ENCODE measurements at places on chromosomes 13 and 19. TPM values are rescaled to one million over a fixed set of nuclear protein-coding genes. Genes with fewer than 3 reads are reported as not detected.

GRCh38 chr13:102183509-102184182, 218.2 kb downstream of the FGF14 start:
- H3K4me3 ChIP-seq, result no peak overlapping the region
- DNase-seq, result no peak

Gene OCEL1
- total RNA-seq, result 1.3 TPM

DNA sequence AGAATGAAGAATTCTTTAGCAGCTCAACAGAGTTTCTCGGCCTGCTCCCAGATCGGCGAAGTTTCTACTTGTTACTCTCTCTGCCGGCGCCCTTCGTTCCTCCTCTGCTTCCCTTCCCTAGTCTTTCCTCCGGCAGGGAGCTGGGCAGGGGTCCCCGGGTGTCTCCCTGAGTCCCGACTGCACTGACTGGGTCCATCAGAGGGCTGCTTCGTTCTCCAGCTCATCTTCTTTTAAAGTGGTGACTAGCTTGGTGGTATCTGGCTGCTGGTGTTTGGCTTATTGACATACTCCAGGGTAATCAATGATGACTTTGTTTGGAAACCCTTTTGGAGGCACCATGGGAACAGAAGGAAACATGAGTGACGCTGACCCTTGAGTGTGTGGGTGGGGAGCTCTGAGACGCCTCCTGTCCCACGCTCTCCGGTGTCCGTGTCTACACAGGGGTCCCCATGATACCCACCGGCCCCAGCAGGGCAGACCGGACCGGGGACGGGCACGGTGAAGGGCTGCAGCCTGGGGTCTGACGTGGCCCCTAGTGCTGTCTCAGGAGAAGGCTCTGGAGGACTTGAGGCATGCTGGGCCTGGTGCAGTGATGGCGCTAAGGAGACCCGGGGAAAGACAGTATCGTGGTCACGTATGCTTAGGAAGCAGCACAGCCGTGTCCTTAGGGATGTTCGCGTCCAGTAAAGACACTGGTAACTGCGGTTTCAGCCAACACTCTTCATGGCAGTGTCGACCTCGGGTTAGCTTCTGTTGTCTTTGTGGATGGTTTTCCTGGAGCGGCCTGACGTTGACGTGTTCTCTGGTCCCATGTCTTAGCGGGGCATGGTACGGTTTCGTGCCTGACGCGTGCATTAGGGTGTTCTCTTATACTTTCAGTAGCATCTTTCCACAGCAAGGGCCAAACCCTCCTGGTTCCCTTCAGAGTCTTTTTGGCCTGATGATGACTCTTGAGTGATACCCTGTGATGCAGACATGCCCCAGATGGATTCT, 23.8 kb downstream of the NAXD start:
- no peak overlapping the region for H3K27ac ChIP-seq
- H3K36me3 ChIP-seq, result peaks cover 63% of the 10 kb centered on the region
- no peaks in the 10 kb centered on the region for H3K27me3 ChIP-seq
- no peak overlapping the region for H3K4me3 ChIP-seq
- no peak for DNase-seq

Gene PDE4C
- total RNA-seq, result under 0.01 TPM

DNA sequence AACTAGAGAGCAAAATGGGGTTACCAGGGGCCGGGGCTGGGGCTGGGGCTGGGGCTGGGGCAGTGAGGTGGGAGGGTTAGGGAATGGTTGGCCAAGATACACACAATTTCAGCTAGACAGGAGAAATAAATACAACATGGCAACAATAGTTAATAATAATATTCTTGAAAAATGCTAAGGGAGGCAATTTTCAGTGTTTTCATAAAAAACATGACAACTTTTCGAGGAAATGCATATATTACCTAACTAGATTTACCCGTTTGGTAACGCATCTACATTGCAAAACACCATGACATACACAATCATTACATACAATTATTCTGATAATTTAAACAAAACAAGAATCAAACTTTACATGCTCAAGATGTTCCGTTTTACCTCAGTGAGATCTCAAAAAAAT, 12.2 kb downstream of the RFPL4AL1 start:
- no peak overlapping the region for H3K27ac ChIP-seq
- H3K27me3 ChIP-seq, result no peaks in the 10 kb centered on the region
- no peaks in the 10 kb centered on the region for H3K4me1 ChIP-seq
- no peak for DNase-seq
- H3K4me3 ChIP-seq, result no peak overlapping the region

- H3K27me3 ChIP-seq, result no peaks in the 10 kb centered on the region
- 0 out of 2 replicates have a peak, but pooled peaks cover 2% of the 10 kb centered on the region for H3K36me3 ChIP-seq
- H3K27ac ChIP-seq, result peak overlapping the region; percentile 95
- peak; percentile 55 for DNase-seq
These were observed 27.2 kb downstream of the GPX4 start for GRCh38 chr19:1130771-1131717.

- H3K4me1 ChIP-seq, result no peaks in the 10 kb centered on the region
- H3K27ac ChIP-seq, result no peak overlapping the region
- no peak overlapping the region for H3K4me3 ChIP-seq
- no peaks in the 10 kb centered on the region for H3K27me3 ChIP-seq
- no peaks in the 10 kb centered on the region for H3K36me3 ChIP-seq
These were observed 12.7 kb upstream of the LILRA5 start for GRCh38 chr19:54325631-54326030.

Gene ZNF69
- total RNA-seq, result 8.3 TPM

DNA sequence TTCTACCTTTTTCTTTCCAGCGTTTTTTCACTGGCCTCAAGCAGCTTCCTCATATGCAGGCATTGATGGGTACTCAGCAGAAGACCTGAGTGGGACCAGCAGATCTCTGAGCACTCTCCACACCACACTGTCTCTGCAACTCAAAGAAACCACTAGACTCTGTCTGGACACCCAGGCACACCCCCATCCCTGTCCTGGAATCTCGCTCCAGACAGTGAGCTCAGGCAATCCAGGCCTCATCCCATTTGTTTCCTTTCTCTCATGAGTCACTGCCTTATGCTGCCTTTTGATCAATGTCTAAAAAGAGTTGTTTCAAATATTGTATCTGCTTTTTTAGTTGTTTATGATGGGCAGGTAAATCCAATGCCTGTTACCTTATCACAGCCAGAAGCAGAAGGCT, 19.7 kb upstream of the POP4 start:
- no peak overlapping the region for H3K4me3 ChIP-seq
- no peak overlapping the region for H3K27ac ChIP-seq
- H3K36me3 ChIP-seq, result no peaks in the 10 kb centered on the region
- H3K4me1 ChIP-seq, result 0 out of 2 replicates have a peak, but pooled peaks cover 4% of the 10 kb centered on the region
- DNase-seq, result no peak

DNA sequence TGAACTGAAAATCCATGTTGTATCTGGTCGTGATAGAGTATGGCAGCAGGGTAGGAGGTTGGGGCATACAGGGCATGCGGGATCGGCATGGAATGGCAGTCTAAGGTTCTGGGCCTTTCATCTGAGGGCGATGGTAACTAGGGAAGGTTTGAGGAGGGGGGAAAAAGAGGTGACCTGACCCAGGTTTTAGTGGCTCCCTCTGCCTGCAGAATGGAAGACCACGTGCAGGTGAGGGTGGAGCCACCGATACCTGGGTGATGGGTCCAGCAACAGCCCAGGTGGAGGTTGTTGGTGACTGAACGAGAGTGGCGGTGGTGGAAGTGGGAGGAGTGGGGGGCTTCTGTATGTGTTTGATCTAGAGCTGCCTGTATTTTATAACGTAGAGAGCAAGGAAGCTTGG, 3.8 kb downstream of the ZNF749 start:
- no peak overlapping the region for H3K27ac ChIP-seq
- H3K27me3 ChIP-seq, result no peaks in the 10 kb centered on the region
- no peak overlapping the region for H3K4me3 ChIP-seq
- DNase-seq, result no peak
- H3K4me1 ChIP-seq, result peaks cover 25% of the 10 kb centered on the region
